ENCODE measurements at places on chromosomes 5 and 9. TPM values are rescaled to one million over a fixed set of nuclear protein-coding genes. Genes with fewer than 3 reads are reported as not detected.
A peak's percentile ranks its signal among the peaks of the same experiment; 100 is the strongest.

The SOHLH1 gene
- not detected for total RNA-seq

The FOXD4L5 gene
- total RNA-seq: 0.13 TPM

The LAMC3 gene
- not detected for total RNA-seq

The SLC1A3 gene
- 3.4 TPM for total RNA-seq

The GRXCR2 gene
- not detected for total RNA-seq

The GDF9 gene
- total RNA-seq: under 0.01 TPM

The INSL6 gene
- not detected for total RNA-seq

The SPARC gene
- 10.5 TPM for total RNA-seq

GRCh38 chr9:3699883-3700282 is 174.1 kb upstream of the RFX3 start:
- DNase-seq: peak; percentile 46

DNA sequence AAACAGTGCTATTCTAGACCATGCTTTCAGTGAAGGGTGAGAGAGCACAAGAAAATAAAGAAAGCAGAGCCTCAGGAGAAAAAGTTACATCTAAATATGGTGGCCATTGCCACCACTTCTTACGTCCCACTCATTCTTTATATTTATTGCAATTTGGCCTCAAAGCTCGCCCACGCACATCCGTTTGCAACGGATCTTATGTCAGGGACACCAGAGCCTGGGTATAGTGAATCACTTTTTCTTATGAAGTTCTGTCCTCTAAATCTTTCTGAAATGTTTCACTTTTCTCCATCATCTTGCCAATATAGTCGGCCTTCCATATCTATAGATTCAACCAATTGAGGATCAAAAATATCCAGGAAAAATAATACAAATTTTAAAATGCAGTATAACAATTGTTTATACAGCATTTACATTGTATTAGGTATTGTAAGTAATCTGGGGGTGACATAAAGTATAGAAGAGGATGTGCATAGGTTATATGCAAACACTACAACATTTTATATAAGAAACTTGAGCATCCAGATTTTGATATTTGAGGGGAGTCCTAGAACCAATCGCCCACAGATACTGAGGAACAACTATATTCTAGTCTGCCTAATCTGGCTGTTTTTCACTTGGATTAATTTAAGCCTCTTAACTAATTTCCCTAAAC is 35.2 kb downstream of the GOLPH3 start:
- no peak for DNase-seq

DNA sequence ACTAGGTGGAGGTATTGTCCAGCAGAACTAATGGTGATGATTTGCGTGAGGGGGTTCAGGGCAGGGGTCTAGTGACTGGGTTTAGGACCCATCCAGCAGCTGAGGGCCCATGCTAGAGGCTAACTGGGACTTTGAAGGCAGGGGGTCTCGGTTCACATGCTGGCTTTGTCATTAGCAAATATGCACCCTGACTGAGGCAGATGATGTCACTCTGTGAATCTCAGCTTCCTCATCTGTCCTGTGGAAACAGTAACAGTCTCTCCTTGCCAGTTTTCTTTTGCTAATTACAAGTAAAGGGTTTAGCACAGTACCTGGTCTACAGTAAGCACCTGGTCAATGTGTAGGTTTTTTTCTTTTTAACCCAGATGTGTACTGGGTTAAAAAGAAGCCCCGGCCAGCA is 5.2 kb downstream of the SH2D3C start:
- DNase-seq: no peak

DNA sequence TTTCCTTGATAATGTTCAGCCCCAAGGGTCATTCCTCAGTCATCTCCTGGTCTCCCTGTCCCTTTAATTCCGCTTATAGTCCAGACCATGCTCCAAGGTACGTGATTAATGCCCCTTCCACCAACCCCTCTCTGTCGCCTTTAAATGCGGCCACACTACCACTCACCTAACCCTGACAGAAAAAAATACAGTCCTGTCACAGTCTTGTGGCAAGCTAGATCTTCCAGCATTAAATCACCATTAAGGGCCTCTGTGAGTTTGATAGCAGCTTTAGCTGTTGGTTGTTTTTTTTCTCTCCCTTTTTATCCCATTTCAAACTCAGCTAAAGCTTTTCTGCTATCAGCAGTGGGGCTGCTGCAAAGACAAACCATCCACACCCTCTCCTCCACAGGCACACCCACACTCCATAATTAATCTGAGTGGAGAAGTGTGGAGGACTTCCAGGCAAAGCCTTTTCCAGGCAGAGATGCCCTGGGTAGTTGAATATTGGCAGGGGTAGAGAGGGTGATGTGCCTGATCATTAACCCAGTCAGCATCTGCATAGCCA is 522.7 kb upstream of the CLINT1 start:
- DNase-seq: no peak

DNA sequence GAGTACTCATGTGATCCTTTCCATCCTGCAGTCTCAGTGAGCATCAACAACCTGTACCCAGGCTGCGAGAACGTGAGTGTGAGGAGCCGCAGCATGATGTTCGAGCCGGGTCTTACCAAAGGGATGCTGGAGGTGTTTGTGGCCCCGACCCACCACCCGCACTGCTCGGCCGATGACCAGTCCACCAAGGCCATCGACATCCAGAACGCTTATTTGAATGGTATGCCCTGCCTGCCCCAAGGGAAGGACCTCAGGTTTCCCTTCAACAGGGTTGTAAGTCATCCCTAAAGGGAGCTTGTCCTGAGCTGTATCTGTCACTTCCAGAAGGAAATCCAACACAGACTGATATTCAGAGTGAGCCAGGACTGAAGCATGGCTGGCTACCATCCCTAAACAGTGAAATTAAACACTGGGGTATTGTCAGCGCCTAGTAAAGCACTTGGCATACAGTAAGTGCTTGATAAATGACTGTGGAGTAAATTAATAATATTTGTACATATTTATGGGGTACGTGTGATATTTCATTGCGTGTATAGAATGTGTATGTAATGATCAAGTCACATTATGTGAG is 39.3 kb upstream of the CTSL start:
- no peak for DNase-seq

GRCh38 chr5:177071666-177072385 is 14.9 kb upstream of the FGFR4 start:
- peak; percentile 74 for DNase-seq

DNA sequence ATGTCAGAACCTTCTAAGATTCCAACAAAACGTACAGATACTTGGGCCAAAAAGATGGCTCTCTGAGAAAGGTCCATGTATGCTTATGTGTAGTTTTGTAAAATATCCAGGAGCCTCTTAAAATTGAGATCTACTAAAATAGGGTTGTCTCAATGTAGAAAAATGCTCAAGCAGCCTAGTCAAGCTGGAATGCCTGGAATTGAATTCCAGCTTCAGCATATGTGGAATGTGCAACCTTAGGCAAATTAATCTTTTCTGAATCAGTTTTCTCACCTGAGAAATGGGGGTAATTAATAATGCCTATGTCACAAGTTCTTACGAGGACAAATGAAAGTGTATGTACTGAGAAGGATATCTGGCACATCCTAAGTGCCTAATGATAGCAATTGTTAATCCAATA is 662.4 kb downstream of the DTWD2 start:
- no peak for DNase-seq

DNA sequence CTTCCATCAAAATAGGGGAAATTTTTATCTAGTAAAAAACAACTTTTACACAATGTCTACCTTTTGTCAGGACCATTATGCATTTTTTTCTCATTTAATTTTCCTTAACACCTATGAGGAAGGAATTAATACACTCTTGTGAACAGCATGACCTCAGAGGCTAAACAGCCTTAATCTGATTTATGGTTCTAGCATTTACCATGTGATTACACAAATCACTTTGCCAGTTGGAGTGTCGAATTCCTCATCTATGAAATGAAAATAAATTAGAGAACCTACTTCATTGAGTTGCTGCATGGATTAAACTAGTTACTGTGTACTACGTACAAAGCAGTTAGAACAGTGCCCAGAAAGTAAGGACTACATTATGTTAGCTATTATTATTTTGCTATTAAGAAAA is 187.7 kb upstream of the MPDZ start:
- DNase-seq: no peak

DNA sequence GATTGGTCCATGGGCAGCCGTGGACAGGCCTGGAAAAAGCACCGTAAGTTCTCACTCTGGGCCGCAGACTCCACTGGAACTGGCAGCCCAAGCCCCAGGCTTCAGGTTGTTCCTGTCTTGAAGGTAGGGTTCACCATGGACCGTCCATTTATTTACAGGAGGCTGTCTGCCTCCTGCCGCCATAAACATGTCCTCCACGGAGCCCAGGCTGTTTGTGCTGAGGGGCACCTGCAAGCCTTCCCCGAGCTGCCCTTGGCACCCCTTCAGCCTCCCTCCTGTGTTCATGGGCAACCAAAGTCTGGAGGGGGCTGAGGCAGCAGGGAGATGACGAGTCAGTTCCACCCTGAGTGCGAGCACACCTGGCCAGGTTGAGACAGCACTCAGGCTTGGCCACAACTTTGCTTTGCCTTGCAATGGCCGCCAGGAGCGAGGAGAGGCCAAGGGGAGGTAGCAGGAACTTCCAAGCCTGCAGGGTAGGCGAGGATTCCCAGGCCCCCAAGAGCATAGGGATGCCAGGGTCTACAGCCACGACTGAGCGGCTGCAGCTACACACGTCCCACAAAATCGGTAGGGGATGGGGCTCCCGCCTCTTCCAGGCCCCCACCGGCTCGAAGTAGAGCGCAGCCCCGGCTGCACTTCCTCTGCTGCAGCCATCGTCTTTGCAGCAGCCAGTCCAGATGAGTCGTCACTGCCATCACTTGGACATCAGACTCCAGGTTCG is 1625.6 kb upstream of the ACO1 start:
- DNase-seq: no peak

- no peak for DNase-seq
Observed at GRCh38 chr5:163772241-163772640, 266.8 kb downstream of the MAT2B start.

- DNase-seq: no peak
Observed at GRCh38 chr9:96021551-96022444, 146.3 kb downstream of the ERCC6L2 start.

DNA sequence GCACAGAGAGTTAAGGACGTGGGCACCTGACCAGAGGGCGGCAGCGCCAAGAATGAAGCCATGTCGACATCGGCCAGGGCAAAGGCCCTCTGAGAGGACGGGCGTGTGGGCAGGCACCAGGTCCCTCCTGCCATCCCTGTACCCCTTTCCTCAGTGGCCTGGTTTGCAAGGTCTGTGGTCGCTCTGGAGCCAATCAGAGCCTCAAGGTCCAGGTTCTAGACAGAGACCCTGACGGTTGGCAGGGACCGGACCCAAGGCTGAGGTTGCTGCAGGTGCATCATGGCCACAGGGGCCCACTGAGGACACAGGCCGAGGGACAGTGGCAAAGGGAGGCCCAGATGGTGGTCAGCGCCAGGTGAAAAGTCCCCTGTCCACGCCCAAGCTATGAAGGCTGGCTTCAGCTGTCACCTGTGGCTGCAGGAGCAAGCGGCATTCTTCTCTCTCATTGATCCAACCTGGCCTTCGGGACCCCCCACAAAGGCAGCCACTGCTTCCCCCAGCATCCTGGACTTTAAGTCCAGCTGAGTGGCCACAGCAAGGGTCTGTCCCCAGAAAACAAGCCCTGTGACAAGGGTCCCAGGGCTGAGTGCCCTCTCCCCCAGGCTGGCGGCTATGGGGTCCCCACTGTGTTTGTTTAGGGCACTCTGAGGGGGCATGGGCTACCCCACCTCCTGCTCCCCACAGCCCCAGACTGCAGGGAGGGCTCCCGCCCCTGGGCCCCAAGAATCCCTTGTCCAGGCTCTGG is 48.9 kb downstream of the VAV2 start:
- no peak for DNase-seq

DNA sequence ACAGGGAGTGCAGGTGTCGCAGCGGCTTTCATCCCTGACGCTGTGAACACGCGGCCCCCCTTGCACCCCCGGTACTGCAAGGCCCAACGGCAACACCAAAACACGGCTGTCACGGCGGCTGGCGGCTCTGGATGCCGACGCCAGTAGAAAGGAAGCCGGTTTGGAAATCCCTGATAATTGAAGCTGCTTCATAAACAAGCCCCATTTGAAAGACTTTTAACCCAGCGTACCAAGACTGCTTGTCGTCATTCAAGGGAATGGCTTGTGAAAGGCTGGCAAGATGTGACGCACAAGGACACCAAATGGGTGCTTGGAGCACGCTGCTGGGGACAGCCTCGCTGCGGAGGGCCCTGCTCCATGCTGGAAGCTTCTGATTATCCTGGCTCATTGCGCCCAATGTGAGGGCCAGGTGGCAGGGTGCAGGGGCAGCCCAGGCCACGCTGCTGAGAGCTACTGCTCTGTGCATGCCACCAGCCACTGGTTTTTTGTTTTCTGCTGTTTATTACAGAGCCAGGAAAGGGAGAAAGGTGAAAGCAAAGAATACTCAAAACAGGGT is 63.1 kb downstream of the GTF3C4 start:
- DNase-seq: no peak

GRCh38 chr5:10319202-10319851 is 11.6 kb upstream of the CMBL start:
- no peak for DNase-seq

DNA sequence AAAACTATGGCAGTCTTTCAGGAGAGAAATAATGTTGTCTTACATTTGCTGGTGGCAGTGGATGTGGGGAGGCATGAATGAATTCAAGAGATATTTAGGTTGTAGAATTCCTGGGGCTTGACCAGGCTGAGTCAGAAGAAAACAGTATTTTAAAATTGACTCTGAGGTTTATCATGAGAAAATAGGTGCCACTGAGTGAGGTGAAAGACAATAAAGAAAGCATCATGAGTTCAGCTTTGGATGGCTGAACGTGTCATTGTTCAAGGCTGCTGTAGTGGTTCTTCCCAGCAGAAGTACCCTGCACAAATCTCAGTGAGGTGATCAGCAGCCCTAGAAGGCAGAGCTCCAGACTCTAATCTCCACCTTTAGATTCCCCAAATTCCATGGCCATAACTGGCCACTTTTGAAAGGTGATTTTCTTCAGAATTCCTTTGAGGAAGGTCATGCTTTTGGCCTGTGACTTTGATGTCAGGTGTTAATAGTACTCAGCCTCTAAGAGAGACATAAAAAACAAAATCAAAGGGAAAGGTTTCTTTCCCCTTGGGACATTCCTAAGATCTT is 395.4 kb downstream of the NTRK2 start:
- no peak for DNase-seq

GRCh38 chr9:130780415-130780814 is 54.6 kb upstream of the ABL1 start:
- no peak for DNase-seq

DNA sequence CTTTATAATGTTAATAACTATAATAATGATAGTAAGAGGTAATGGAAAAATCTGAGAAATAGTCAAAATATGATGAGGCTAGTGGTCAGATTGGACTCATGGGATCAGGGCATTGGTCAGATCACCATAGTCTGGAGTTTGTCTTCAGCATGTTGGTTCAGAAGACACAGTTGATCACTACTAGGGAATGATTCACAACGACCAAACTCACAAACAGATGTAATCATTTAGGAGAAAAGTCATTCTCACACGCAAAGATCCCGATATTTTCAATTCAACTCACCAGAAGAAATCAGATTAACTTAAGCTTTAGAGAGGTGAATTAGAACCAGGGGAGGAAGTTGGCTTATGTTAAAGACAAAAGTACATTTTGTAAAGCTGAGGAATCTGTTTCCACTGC is 131.8 kb downstream of the LURAP1L start:
- DNase-seq: no peak

GRCh38 chr5:176884571-176884890 is 14.6 kb downstream of the HK3 start:
- DNase-seq: no peak

- no peak for DNase-seq
Observed at GRCh38 chr9:118836891-118837290, 532.3 kb downstream of the BRINP1 start.

- no peak for DNase-seq
Observed at GRCh38 chr5:77394064-77394715, 97.9 kb downstream of the WDR41 start.

GRCh38 chr9:27304521-27304920 is 7.6 kb upstream of the EQTN start:
- DNase-seq: no peak
